T-helper 2 cell treated with Interferon-gamma antibody and Interleukin-4, amounts not matched to agents 5 μg/mL and 100 μg/mL, for 36 hours (primary cell): ENCODE measurements at places on chromosomes 6 and 20.
A peak's percentile ranks its signal among the peaks of the same experiment; 100 is the strongest.

DNA sequence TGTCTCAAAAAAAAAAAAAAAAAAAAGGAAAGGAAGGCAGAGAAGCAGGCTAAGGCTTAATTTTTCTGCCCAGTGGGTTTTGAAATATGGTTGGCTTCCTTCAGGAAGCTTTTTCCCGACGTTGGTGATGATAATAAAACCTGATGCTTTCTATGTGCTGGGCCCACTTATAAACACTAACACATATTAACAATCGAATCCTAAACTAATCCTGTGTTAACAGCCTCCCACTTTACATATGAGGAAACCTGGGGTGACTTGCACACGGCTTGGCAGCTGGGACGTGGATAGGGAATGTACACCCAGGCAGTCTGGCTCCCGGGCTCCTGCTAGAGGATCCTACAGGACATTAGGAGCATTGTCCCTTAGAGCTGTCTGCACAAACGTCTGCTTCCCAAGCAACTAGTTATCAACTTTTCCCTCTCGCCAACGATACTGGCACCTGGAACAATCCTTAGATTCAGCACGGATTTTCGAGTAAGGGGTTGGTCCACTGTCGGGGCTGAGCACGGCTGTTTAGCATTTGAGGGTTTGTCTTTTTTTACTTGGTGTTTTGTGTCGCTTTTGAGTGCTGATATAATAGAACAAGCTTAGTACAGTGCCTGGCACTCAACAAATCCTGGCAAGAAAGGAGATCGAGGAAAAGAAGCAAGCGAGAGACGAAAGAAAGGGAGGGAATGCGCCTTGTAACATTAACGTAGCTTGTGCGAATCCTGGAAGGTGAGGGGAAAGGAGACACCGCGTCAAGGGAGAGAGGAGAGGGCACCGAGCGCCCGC is 622 bp upstream of the KIZ start:
- no peak for DNase-seq

DNA sequence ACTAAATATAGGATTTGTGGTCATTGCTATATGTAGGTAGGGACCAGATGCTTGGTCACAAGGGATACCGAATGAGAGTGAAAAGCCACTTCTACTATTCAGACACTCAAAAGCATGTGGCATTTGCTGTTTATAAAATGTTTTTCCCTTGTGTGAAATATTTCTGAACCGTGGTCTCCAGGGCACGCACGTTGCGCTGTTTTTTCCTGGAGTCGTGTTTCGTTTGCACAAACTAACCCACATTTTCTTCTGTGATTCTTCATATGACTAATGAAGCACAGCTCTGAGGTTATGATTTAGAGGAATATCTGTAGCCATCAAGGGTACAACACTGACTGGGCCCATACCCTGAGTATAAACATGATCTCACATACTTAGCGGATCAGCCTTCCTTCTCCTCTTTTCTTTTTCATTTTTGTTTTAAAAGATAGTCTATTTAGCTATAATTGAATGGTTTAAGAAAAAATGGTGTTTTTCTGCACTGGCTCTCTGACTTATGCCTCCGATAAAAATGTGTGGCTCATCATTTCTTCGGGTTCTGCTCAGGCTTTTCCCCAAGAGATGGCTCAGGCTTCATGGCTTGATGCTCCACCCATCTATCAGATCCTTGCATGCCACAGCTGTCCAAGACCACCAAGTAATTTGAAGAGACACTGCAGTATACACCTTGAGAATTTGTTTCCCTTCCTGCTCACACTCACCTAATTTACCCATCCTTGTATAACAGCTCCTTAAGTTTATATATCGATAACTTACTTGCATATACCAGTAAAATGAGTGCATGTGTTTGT is 59.9 kb upstream of the HBS1L start:
- DNase-seq: peak; percentile 76

DNA sequence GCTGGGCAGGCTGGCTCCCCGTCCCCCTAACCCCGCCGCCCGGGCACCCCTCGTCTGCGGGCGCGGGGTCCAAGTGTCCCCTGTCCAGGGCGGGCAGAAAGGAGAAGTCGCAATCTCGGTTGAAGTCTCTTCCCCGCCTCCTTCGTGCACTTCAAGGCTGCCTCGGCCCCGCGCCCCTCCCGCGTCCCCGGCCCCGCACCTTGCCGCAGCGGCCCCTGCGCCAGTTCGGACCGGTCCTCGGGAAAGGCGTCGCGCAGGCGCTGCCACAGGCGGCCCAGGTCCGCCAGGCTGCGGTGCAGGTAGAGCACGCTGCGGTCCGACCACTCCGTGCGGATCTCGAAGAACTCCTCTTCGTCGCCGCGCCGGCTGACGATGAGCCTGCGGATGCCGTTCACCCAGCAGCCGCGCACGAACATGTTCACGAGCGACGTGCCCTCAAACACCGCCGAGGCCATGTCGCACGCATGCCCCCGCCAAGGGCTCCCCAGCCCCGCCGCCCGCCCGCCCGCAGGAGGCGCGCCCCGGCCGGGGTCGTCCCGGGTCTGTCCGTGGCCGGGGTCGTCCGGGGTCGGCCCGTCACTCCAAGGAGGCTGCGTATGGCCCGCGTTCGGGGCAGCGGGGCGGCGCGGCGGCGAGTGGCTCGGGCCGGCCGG is at the start of gene PXDC1:
Gene PXDC1 (minus strand): TSS at position 637 of the 653 bp plus-strand sequence. CDS start 182 bp downstream, at position 455.
- no peak for DNase-seq

GRCh38 chr20:19915111-19915798 is 101.9 kb upstream of the NAA20 start:
- no peak for DNase-seq

GRCh38 chr6:56959938-56960337 is 5.0 kb downstream of the BEND6 start:
- DNase-seq: no peak

DNA sequence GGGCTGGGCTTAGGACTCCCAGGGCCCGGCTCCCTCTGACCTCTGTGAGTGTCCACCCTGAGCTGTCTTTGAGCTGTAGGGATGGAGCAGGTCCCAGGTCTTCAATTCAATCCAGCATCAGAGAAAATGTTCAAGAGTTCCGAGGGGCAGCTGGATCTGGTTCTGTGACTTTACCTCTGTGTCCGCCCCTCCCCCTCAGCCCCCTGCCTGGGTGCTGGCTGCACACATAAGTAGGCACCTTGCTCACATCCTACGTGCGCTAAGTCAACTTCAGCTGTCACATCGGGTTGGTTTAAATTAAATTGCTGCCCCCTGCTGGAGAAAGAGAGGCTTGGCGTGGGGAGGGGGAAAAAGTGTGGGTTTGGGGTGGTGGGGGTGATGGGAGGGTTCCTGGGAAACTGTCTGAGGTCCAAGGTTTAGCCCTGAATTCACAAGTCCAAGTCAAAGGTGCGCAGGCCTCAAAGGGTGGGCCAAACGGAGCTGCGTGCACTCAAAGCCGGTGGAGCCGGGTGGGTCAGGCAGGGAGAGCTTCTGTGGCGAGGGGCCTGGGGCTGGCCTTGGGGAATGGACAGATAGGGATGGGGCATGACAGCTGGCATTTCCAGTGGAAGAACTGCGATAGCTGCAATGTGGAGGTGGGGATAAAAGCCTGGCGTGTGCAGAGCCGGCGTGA is 3.0 kb downstream of the WFDC5 start:
- no peak for DNase-seq
